ENCODE measurements at places on chromosomes 3 and 15.

DNA sequence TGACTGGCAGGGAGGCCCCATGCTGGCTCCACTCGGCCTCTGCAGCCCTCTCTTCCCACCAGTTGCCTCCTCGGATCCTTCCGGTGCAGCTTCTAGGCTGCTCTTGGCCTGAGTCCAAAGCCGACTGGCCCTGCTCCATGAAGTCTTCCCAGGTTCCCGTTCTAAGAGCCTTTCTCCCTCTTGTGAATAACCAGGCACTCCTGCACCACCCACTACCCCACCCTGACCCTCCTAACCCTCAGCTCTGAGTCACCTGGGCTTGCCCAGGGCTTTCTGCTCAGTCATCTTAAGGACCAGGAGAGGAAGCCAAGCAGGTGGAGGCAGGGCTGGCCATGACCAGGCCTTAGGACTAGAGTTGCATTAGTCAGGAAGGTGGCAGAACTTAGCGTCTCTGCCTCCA lies 28.1 kb upstream of the CNBP start:
- DNase-seq, result peak; percentile 64

DNA sequence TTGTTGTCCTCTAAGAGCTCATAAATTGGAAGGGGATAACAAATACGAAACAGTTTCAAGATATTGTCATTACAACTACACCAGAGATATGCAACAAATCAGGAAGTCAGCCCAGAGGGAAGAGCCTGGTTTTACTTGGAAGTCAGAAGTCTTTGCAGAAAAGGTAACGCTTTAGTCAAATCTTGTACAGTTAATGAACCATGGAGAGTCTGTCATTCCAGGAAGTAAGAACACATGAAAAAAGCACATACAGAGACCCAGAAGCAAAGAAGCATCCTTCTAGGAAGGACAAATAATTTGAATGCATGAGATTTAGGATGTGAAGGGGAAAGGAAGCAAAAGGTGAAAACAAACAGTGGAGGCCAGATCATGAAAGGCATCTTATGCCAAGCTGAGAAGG lies 19.6 kb downstream of the DYNC1LI1 start:
- no peak for DNase-seq

DNA sequence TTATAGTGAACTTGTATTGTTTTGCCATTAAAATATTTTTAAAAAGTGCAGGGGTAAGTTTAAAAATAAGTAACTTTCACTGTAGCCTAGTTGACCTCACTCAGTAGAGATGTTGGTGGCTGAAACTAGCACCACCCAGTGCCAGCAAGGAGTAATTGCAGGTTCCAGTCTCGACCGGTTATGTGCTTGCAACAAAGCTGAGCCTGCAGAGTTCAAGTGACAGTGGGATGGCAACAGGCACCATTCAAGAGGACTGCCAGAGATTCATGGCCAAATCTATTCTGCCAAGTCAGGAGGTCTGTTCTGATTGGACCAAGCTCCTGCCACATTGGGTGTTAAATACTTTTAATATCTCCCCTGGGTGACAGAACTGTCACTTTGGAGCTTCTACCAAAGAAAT lies 2.7 kb downstream of the ADAMTS7 start:
- peak; percentile 17 for DNase-seq

DNA sequence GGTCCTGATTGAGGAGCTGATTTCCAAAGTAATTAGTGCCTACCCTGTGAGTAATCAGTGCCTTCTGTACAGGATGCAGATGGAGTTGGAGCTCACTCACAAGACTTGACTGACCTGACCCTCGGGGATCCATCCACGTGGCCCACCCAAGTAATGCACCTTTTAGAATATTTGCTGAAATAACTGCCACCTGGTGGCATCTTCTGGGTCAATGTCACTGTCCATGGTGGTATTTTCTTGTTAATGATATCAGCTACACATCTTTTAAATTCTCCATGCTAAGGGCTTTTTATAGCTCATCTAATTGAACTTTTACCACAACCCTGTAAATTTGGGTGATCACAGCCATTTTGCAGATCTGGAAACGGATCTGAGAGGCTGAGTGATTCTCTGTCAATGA lies 74.3 kb upstream of the ANKRD34C start:
- DNase-seq, result no peak

DNA sequence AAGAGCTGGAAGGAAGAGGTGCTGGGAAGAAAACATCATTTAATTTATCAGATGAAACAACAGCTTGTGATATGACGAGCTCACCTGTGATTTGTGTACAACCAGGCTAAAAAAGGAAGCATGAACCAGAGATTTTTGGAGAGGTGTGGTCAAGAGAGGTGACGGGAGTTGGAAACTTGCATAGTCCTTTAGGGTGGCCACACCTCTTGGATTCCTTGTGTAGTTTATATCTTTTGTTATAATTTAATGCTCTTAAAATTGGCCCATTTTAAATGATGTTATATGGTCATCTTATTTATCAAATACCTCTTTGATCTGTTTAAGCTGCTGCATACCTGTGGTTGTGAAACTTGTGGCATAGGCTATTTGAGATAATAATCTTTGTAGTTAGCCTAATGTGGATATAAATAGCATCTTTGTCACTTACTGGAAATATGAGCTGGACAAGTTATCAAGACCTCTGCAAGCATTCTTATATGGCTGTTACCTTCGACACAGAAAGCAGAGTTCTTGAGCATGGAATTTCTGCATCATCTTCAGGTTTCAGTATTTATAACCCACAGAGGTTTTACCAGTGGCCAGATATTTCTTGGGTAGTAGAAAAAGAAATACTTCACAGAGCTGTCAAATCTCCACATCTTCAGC lies 49.1 kb downstream of the IL1RAP start:
- no peak for DNase-seq

- DNase-seq, result no peak
Observed at GRCh38 chr3:13690636-13691035, 141.7 kb downstream of the FBLN2 start.

- DNase-seq, result no peak
Observed at GRCh38 chr15:80455051-80455648, 51.0 kb downstream of the ARNT2 start.

GRCh38 chr15:90929246-90930019 lies 2.9 kb downstream of the HDDC3 start:
- no peak for DNase-seq

DNA sequence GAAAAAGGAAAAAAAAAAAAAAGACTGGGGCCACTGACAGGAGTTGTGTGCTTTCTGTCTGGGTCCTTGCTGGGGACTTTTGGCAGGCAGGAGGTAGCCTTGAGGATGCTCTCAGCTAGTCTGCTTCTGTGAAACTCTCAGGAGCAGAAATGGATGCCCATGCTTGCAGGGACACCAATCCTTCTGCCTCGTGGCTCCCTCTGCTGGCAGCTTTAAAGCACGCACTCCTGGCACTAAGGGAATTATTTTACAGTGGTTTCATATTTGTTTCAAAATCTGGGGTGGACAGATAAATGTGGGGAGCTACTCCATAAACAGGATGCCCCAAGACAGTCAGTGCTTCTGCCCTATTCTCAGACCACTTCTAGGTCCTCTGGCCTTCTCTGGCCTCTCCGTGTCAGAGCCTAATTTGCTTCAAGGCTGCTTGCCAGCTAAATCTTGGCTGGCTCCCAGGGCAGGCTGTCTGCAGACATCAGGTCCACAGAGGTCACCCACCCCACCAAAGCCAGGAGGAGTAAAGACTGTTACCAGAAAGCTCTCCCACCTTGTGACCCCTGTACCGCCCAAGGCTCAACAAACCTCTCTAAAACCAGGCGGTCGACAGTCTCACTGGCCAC lies 17.1 kb downstream of the TRAIP start:
- DNase-seq, result peak; percentile 47

DNA sequence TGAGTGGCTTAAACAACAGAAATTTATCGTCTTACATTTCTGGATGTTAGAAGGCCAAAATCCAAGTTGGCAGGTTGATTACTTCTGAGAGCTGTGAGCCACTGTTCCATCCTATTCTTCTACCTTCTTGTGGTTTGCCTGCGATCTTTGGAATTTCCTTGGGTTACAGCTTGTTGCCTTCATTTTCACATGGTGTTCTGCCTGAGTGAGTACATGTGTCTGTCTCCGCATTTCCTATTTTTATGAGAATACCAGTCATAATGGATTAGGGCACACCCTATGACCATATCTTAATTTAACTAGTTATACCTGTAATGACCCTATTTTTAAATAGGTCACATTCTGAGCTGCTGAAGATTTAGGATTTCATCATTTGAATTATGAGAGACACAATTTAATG lies 294.3 kb downstream of the CNTN4 start:
- DNase-seq, result no peak

DNA sequence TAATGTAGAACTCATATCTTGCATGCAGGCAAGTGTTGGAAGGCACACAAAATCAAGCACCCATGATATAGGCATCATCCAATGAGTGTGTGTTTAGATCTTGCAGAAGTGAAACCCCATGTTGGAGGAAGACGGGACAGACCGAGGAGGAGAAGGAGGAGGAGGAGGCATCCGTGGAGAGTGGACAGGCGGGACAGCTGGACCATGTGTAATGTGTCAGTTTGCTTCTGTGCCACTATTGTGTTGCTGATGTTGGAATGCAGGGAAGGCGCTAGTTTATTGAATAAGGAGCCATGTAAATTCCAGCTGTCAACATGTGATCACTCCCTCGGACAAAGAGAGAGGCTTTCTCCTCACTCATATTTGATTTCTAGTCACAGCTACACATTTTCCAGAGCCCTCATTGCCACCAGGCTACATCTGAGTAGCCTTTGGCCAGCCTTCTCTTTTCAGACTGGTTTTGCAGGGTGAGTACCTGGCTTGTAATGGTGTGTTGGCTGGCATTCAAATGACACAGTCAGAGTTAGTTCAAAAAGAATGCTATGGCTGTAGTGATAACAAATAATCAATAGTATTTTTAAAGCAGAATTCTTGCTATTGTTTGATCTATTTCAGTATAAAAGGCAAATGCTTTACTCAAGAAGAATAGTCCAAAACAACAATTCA lies 1037.6 kb upstream of the NR2F2 start:
- no peak for DNase-seq

DNA sequence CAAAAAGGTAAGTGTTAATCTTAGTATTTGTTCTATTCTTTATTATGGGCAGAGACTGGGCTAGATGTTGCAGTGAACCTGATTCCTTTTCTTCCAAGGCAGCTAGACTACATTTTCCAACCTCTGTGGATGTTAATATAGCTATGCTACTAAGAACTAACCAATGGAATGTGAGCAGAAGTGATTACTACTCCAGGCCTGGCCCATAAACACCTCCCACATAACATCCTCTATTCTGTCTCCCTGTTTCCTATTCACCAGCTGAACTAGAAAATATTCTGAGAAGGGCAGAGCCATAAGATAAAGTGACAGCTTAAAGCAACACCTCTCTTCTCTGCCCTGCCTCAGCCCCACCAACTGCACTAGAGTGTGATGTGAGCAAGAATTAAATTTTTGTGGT lies 29.4 kb downstream of the CD200R1L start:
- no peak for DNase-seq

DNA sequence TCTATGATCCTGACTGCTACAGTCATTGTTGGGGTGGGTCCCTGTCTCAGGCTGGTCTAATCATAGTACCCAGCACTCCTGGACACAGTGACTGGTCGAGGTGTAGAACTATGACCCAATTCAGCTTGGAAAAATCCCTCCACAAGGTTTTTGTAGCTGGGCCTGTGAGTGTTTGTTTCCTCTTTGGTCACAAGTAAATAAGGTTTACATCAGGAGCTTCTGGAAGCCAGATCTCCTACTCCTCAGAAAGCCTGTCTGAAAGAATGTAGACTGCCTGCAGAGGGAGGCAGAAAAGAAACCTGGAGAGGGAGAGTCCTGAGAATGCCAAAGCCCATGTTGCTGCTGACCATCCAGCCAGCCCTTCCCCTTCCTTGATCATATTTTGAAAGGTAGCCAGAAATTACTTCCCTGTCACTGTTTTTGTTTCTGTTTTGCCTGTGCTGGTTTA lies 123.2 kb downstream of the RAP2B start:
- DNase-seq, result no peak

GRCh38 chr3:107681396-107681795 lies 158.6 kb downstream of the BBX start:
- DNase-seq, result no peak

DNA sequence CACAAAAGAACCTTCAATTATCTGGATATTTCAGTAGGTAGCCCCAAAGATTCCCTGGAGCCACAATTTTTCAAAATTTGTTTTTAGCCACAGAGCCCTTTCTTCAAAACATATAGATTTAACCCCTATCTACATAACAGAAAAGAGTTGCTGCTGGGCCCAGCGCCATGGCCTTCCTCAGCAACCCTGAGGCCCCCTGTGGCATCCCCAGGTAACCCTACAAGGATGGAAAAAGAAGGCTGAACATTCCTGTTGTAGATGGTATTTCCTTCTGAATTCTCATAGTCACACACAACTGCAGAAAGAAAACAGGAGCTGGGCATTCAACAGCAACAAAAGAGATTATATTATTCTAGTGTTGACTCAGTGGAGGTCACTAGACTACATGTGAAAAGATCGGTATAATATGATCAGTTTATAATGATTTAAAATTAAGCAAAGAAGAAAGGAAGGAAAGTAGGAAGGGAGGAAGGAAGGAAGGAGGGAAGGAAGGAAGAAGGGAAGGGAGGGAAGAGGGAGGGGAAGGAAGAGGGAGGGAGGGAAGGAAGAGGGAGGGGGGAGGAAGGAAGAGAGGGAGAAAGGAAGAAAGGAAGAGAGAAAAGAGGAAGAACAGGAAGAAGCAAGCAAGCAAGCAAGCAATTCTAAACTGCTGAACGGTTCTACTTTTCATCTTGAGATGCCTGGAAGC lies 342.5 kb upstream of the NR2F2 start:
- DNase-seq, result no peak

DNA sequence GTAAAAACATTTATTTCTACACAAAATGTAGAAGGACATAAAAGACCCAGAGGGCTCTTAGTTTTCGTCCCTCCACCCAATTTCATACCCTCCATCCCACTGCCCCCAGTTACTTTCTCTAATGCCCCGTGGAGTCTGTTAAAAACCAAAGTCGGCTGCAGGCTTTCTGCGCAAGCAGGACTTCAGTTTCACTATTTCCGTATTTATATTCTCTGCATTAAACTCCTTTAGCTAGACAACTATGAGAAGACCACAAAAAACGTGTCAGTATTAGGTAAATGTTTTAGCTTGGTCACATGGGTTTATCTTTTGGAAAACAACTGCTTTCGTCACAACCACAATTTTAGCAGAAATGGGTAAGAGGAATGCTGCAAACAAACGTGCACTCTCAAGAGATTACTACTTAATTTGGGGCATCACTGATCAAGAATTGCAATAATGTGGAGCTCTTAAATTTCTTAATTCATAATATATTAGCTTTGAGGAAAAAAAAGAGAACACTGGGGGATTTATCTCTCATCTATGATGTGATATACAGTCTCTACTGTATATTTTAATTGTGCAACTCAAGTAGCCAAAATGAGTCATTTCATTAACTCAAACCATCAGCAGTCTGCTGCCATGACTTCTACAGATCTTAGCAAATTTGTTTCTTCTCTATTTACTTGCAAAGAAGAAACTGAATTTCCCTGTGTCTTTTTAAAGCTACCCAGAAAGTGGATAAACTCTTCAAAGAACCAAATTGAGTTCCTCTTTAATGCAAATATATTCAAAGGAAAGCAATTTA lies 740 bp upstream of the NSMCE3 start:
- DNase-seq, result no peak

DNA sequence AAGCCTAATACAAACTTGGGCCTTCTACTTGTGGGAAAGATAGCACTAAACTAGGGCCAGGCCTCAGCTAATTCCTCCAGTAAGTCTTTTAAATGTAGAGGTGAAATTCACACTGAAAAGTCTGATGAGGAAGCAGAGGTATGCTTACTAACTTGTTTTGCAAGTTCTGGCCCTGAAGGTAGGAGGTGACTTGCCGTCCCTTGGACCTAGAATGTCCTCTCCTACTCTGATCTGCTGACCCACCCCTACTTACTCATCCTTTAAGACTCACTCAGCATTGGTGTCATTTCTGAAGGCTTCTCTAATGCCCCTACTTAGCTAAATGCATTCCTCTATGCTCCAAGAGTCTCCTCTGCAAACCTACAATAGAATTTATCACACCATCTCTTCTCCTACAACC lies 19.4 kb downstream of the RIOX2 start:
- no peak for DNase-seq
